ENCODE measurements at places on chromosomes 6 and 20. TPM values are rescaled to one million over a fixed set of nuclear protein-coding genes. Genes with fewer than 3 reads are reported as not detected.

The KHDC1 gene
- 0.98 TPM for total RNA-seq

The RAD21L1 gene
- total RNA-seq = not detected

The TTLL9 gene
- total RNA-seq = not detected

The GSTA2 gene
- not detected for total RNA-seq

The MMP24 gene
- total RNA-seq = 0.98 TPM

The BPIFA1 gene
- not detected for total RNA-seq

The CDH4 gene
- 0.25 TPM for total RNA-seq

The DNMT3B gene
- 1.2 TPM for total RNA-seq

The GHRH gene
- not detected for total RNA-seq

The C6orf58 gene
- not detected for total RNA-seq

The OR12D3 gene
- not detected for total RNA-seq

The RPP40 gene
- 4.7 TPM for total RNA-seq

The FABP7 gene
- total RNA-seq = not detected

The TRIM38 gene
- 8.1 TPM for total RNA-seq

The HLA-DRB1 gene
- 25.5 TPM for total RNA-seq

The CTCFL gene
- total RNA-seq = not detected

The HLA-DPA1 gene
- 82.3 TPM for total RNA-seq

The ADTRP gene
- total RNA-seq = not detected

The GRIK2 gene
- total RNA-seq = 8.8 TPM

The GINS1 gene
- 2.0 TPM for total RNA-seq

The TNXB gene
- 207 TPM for total RNA-seq

The RGS17 gene
- 0.25 TPM for total RNA-seq

The ADGB gene
- total RNA-seq = not detected

The HNF4A gene
- not detected for total RNA-seq

The EGFL8 gene
- 13.3 TPM for total RNA-seq

The SLC29A1 gene
- 51.1 TPM for total RNA-seq

The NMBR gene
- total RNA-seq = not detected

The SLC26A8 gene
- not detected for total RNA-seq

The CYP24A1 gene
- total RNA-seq = 5.9 TPM

The SPATS1 gene
- not detected for total RNA-seq

Measured in vagina (tissue), 2 donors.